ENCODE measurements at places on chromosomes 13 and 19.

DNA sequence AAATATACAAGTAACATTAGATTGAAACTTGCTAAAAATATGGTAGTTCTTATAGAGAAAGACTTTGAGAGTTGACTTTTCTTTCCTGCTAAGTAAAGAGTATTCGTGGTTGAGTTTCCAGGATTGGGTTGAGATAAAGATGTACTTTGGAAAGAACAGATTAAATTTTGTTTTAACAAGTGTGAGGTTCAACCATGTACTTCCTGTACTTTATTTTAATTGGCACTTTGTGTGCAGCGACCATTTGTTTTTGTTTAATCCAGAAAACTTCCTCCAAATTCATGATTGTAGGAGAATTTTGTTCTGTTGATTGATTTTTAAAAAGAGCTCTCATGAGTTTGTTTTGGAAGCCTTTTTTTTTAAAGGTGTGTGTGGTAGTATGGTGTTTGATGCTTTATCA, 46.9 kb downstream of the PAN3 start:
- DNase-seq: no peak

DNA sequence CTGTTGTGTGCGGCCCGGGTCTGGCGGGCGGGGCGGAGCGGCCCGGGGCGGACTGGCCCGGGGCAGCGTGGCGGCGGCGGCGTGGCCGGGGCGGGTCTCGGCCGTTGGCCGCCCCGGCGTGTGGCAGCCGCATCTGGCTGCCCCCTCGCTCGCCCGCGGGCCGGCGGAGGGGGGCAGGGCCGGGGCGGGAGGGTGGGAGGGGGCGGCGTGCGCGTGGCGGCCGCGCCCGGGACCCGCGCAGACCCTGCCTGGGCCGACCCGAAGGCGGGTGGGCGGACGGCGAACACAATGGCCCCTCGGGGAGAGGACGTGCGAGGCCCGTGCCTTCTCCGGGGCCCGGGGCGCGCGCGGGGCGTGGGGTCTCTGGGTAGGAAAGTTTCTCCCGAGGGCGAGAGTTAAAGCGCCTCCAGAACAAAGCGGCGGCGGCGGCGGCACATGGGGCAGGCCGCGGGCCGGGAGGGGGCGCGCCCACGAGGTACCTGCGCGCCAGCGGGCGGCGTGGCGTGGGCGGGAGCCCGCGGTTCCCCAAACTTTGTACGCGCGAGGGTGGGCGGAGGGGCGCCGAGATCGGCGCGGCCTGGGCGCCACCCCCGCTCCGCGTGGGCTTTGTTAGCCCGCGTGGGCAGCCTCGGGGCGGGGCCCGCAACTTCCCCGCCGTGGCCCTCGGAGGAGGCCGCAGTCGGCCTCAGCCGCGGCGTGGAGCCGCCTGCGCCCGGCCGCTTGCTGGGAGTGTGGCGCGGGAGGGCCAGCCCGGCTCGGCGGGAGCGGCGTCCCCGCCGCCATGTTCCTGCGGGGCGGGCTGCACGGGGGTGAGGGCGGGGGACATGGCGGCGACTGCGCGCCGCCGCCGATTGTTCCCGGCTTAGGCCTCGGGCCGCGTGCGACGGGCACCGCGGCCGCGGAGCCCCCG, 764 bp downstream of the MIR17HG start:
- DNase-seq: peak; percentile 53

DNA sequence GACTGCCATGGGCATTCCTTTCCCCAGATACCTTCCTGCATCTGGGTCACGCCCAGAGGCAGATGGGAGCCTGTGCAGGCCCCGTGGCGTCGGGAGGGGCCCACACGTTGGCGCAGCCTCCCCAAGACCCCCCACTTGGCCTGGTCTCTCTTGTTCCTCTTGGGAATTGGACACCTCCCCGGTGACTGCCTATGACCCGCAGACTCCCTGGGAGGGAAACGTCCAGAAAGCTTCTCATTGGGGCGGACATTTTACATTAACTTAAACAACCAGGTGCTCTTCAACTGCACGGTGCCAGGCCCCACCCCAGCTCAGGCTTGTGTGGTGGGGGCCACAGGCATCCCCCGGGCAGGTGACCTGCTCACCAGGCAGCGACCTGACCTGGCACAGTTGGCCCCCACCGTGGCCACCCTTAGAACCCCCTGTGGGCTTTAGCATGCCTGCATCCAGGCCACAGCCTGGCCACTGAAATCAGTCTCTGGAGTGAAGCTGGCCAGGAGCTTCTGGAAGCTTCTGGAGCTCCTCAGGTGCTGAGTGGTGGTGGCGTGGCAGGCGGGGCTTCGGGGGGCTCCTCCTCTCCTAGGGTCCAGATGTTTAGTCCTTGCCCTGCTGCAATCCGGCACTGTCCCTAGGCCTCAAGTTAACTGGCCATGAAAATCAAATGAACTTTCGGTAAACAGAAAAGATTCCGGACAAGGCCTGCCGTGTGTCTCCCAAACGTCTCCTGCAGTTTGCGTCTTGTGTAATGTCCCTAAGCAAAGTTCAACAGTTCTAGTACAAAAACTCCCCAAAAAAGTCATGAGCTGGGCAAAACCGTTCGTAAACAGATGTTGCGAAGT, 8.5 kb upstream of the PROZ start:
- DNase-seq: no peak

DNA sequence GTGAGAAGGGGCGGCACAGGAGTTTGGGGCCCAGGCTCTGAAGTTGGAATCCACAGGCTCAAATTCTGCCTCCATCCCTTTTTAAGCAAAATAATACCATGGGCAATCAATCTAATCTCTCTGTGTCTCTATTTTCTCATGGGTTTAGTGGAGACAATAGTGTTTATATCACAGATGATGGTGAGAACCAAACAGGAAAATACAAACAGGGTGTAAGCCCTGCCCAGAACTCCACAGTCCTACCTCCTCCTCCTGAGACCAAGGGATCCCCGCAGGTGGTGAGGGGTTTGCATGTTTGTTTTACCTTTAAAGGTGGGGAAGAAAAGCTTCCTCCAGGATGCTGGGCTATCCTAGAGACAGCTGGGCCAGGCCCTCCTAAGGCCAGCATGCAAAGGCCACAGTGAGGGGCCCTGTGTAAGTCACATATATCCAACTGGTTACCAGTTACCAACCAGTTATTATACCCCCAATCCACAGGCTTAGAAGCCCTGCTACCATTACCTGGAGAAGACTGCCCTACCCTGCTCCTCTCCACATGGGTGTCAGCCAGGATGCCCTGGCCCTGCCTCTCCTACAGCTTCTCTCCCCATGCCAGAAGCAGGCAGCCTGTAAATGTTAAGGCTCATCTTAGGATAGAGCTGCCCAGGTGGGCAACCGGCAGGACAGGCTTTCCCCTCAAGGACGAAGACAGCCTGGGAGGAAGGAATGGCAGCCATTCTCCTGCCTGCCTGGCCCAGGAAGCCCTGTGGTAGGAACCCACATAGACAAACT, 658.4 kb downstream of the UQCRFS1 start:
- no peak for DNase-seq

GRCh38 chr13:39039041-39039440, 785 bp downstream of the NHLRC3 start:
- DNase-seq: no peak

- no peak for DNase-seq
Observed at GRCh38 chr19:2663920-2664571, 38.4 kb downstream of the GNG7 start.

- DNase-seq: no peak
Observed at GRCh38 chr13:108897955-108898354, 268.5 kb downstream of the MYO16 start.

GRCh38 chr19:5804516-5805461, at the start of gene NRTN:
TSS of gene NRTN (plus strand) at chr19:5805067. CDS start at chr19:5824166, 19,099 bp downstream.
- DNase-seq: peak; percentile 34

GRCh38 chr19:31214086-31214485, 135.2 kb downstream of the TSHZ3 start:
- no peak for DNase-seq

DNA sequence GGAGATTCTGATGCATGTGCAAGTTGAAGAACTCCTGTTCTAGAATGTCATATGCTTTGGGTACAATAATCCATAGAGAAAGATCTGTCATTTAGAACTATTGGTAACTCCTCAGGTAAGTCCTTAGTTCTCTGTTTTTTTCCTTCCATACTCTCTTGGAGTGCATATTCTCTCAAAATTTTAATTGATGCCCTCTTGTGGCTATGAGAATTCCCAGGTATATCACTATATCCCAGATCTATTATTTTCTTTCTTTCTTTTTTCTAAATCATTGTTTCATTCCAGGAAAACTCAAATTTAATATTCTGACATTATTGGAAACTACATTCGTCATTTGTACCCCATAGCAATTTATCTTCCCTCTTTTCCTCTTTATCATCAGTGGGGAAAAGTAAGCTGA, 485.4 kb downstream of the KLF5 start:
- DNase-seq: no peak

DNA sequence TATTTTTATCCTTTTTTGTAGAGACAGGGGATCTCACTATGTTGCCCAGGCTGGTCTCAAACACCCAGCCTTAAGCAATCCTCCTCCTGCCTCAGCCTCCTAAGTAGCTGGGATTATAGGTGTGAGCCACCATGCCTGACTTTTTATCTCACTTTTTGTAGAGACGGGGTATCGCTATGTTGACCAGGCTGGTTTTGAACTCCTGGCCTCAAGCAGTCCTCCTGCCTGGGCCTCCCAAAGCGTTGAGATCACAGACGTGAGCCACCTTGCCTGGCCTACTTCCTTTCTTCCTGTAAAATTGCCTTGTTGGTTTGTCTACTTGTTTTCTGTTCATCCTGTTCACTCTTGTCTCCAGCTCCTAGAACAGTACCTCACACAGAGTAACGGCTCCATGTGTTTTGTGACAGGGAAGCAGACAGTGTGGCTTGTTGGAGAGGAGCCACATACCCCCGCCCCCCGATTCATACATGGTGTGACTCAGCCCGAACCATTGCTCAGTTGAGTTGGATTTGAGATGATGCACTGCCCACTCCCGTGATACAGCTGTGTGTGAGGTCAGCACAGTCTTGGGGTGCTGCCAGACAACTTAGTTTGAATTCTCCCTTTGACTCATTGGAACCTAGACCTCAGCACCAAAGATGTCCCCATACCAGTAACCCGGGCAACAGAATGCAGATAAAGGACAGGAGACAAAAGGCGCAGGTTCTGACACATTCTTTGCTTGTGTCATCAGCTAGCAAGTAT, 34.2 kb downstream of the GPR42 start:
- DNase-seq: no peak

DNA sequence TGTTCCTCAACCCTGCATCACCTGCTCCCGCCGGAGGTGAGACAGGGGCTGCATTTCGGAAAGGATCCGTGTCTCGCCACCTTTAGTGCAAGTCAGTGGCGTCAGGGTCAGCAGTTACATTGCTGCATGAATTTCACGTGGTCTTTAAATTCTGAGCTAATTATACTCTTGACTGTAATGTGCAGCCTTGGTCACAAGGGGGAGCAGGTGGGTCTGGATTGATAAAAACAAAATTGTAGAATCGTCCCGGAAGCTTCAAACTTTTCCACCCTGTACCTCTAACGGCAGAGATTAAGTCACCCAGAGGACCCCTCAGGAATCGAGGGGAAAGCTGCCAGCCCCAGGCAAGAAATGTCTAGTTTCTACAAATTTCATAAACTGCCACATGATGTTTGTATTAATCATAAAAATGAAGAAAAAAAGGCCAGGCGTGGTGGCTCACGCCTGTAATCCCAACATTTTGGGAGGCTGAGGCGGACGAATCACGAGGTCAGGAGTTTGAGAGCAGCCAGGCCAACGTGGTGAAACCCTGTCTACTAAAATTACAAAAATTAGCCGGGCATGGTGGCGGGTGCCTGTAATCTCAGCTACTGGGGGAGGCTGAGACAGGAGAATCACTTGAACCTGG, 20.2 kb downstream of the BBC3 start:
- DNase-seq: peak; percentile 89

DNA sequence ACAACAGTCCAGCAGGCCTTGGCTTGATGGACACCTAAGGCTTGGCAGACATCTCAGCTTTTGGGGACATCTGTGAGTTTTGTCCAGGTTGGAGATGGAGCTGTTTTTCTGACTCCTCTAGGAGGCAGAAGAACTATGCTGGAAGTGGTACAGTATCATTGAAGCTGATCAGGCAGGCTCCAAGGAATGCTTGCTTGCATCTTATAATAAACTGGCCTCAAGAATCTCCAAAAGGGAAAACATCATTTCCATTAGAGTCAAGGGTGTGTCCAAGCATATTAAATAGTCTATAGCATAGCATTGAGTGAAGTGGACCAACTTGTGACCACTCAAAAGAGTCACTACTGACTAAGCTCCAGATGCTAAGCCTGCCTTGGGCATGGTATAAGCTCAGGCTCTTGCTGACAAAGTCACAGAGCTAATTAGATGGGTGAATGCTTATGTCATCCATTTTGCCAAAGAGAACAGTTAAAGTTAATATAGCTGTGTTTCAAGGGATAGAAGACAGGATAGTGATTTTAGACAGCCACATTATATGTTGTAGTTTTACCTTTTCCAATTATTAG, 216.0 kb downstream of the DNAJC15 start:
- no peak for DNase-seq

GRCh38 chr13:47326061-47326460, 429.2 kb upstream of the HTR2A start:
- no peak for DNase-seq

GRCh38 chr19:53912653-53913052, 3.6 kb downstream of the CACNG7 start:
- DNase-seq: peak; percentile 51

GRCh38 chr19:21947775-21948174, 63.0 kb downstream of the ZNF208 start:
- DNase-seq: no peak

GRCh38 chr13:43596924-43597598, 189.7 kb downstream of the ENOX1 start:
- DNase-seq: no peak

DNA sequence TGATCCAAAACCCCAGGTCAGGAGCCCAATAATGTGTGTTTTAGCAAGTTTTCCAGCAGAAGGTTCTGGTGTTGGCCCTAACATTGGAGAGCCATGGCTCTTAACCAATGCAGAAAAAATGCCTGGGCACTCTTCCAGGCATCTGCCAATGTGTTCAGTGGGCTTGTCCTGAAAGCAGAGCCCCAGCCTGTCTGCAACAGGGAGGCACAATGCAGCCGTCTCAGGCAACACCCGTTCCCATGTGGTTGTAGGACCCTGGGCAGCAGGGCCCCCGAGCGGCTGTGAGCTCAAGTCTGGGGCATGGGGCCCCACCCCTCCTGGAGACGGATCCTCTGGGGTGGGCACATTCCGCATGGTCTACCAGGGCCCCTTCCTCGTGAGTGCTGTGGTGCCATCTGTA, 58.1 kb upstream of the SIAH3 start:
- no peak for DNase-seq
